ENCODE measurements at places on chromosomes 13 and 19.

GRCh38 chr13:30871588-30872275, 34.3 kb upstream of the MEDAG start:
- DNase-seq = no peak

DNA sequence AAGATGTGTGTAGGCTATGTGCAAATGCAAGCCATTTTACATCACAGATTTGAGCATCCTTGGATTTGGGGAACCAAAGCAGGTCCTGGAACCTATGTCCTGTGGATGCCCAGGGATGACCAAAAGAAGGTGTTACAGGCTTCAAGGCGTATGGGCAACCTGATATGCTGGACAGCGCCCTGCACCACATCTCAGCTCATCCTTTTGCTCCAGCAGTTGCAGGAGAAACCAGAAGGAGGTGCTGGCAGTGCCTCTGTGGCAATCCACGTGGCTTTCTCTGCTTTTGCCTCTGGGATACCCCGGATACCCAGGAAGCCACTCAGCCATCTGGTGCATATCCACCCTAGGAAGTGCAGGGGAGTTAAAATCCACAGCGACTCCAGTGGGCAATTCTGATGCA, 110.3 kb upstream of the VSTM2B start:
- DNase-seq = no peak

- no peak for DNase-seq
These were observed 36.1 kb downstream of the TNFSF13B start for GRCh38 chr13:108305655-108306054.

GRCh38 chr13:113855931-113856715, 7.8 kb downstream of the GAS6 start:
- DNase-seq = peak; percentile 35

- no peak for DNase-seq
These were observed 10.4 kb downstream of the LMNB2 start for GRCh38 chr19:2446381-2446780.

GRCh38 chr19:56987184-56987583, 132.6 kb upstream of the USP29 start:
- DNase-seq = no peak

DNA sequence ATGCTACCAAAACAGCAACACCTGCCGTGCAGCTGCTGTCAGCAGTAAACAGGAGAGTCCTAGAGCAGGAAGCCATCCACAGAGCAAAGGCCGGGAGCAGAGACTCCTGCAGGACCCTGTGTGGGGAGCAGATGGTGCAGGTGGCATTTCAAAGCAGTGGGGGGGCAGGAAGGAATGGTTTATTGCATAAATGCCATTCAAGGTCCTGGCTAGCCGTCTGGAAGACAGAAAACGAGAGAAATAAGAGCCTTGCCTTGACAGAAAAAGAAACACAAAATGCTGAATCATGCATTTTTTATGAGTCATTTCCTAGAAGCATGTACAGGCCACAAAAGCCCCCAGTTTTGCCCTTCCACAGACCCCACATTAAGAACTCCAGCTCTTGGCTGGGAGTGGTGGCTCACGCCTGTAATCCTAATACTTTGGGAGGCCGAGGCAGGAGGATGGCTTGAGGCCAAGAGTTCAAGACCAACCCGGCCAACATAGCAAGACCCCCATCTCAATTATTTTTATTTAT, 5.4 kb downstream of the RSPH6A start:
- no peak for DNase-seq

All from activated CD8-positive, alpha-beta memory T cell treated with anti-CD3 and anti-CD28 coated beads, Interleukin-2, amount 50 U/mL, for 48 hours (primary cell).